Activated T-helper 2 cell treated with anti-CD3 and anti-CD28 coated beads, Interferon-gamma antibody, Interleukin-2, Interleukin-4, amounts not matched to agents 10 μg/mL and 5 μg/mL and 100 μg/mL, durations not matched to agents 14 hours and 24 hours and 36 hours (primary cell): ENCODE measurements at places on chromosomes 3 and 15.

- H3K27ac ChIP-seq, result peak overlapping the region; percentile 98
- H3K36me3 ChIP-seq, result peaks cover 52% of the 10 kb centered on the region
- peaks cover 95% of the 10 kb centered on the region for H3K4me1 ChIP-seq
- H3K27me3 ChIP-seq, result no peaks in the 10 kb centered on the region
- H3K4me3 ChIP-seq, result no peak overlapping the region
Measured at GRCh38 chr15:78048628-78048920, 28.9 kb downstream of the TBC1D2B start.

DNA sequence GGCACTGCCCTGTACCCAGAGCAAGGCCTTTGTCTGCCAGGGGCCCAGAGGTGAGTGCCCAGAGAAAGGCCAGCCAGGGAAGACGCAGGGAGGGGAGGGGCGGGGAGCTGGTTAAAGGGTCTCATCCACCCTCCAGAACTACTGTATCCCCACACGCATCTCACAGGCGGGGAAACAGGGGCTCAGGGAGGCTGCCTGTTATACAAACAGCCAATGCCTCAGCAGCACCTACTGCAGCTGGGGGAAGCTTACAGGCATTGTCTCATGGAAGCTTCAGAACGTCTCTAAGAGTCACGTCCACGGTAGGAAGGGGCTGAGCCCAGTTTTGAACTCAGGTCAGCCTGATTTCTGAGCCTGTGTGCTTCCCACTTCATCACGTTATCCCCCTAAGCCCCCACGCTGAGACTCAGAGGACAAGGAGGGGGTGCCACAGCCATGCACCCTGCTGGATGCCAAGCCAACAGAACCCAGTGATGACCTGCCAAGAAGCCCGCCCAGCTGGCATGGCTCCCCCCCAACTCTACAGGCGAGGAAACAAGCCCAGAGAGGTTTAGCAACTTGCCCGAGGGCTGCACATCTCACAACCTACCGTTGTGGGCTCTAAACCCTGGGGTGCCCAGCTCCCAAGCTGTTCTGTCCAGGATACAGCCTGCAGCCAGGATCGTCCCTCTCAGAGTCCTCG is 54.5 kb downstream of the IQSEC1 start:
- no peak overlapping the region for H3K4me3 ChIP-seq
- H3K27me3 ChIP-seq, result no peaks in the 10 kb centered on the region
- DNase-seq, result no peak
- H3K27ac ChIP-seq, result no peak overlapping the region
- H3K36me3 ChIP-seq, result no peaks in the 10 kb centered on the region

GRCh38 chr15:31799715-31800321 is 230.5 kb upstream of the CHRNA7 start:
- no peak for DNase-seq
- H3K4me3 ChIP-seq, result no peak overlapping the region
- no peak overlapping the region for H3K27ac ChIP-seq
- H3K36me3 ChIP-seq, result no peaks in the 10 kb centered on the region

DNA sequence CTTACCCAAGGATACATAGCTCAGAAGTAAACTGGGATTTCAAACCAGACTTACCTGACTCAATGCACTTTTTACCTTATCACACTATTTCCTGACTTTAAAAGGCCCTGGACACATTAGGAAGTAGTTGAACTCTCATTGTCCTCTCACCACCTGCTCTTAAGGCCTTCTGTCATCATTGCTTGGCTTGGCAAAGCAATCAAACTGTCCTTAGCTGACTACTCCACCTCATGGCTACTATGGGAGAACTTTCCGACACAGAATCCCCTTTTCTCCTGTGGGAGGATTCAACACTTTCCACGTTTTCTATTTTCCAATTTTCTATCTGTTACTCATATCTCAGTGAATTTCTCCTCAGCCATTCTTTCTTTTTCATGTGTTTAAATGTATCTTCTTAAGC is 55.4 kb downstream of the ZNF148 start:
- no peak overlapping the region for H3K27ac ChIP-seq
- peaks cover 4% of the 10 kb centered on the region for H3K4me1 ChIP-seq
- H3K27me3 ChIP-seq, result no peaks in the 10 kb centered on the region
- no peak overlapping the region for H3K4me3 ChIP-seq
- peaks cover 38% of the 10 kb centered on the region for H3K36me3 ChIP-seq

DNA sequence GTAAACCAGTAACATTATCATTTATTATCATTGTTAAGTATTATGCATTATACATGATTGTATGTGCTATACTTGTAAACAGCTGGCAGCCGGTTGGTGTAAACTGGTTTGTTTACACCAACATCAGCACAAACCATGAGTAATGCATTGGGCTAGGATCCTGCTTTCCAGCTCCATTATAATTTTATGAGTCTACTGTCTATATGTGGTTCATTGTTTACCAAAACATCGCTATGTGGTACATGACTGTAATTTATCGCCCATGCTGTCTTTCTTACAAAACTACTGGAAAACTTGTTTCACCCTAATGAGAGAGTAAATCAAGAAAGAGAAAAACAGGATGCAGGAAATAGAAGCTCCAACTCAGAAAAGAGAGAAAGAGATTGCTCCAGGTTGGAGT is 224.8 kb upstream of the CBLB start:
- H3K27ac ChIP-seq, result no peak overlapping the region
- DNase-seq, result no peak
- H3K36me3 ChIP-seq, result peaks cover under 1% of the 10 kb centered on the region
- no peaks in the 10 kb centered on the region for H3K27me3 ChIP-seq
- H3K4me3 ChIP-seq, result no peak overlapping the region
- H3K4me1 ChIP-seq, result peaks cover 2% of the 10 kb centered on the region

DNA sequence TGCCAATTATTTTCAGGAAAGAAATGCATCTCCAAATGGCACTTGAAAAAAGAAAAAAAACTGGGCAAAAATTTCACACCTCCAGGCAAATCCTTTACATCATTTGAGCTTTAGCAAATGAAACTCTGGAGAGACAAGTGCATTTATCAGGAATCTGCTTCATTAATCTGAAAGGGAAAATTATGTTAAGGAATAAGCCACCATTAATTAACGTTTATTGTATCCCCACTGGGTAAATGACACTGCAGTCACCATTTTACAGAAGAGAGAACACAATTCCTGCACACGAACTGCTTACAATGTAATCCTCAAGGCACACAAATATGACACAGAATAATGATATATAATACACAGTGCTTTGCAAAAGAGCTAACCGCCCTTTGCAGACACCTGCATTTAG is 217.3 kb downstream of the OSBPL10 start:
- H3K4me1 ChIP-seq, result peaks cover 48% of the 10 kb centered on the region
- H3K27ac ChIP-seq, result no peak overlapping the region
- H3K27me3 ChIP-seq, result no peaks in the 10 kb centered on the region
- H3K4me3 ChIP-seq, result no peak overlapping the region

DNA sequence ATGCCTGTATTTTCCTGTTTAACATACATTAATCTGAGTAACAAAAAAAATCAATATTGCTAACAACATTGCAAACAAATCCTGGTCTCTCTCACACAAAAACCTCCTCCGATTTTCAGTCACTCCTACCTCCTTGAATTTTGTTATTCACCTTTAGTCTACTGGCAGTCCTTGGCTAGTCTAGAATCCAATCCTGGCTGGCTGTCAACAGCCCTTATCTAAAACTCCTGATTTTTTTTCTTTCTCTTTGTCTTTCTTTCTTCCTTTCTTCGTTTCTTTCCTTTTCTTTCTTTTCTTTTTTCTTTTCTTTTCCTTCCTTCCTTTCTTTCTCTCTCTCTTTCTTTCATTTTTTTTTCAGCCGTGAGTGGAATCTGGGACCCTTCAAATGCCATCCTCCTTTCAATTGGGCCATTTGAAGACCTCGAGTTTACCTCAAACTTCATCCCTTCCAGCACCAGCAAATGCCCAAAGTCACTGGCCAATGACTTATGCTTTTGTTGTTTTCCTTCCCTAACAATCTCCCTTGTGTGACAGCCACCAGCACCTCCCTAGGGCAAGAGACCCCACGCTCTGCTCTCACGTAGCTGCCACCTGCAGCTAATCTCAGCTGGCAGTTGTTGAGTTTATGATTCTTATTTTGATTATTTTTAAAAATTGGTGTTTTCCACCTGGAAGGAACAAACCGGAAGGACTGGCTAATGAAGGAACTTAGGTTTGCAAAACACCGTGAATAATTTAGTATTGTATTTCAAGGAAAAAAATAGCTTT is 6.8 kb upstream of the ONECUT1 start:
- H3K36me3 ChIP-seq, result no peaks in the 10 kb centered on the region
- H3K27ac ChIP-seq, result no peak overlapping the region
- H3K4me1 ChIP-seq, result peaks cover 10% of the 10 kb centered on the region
- H3K4me3 ChIP-seq, result no peak overlapping the region
- H3K27me3 ChIP-seq, result peaks cover 88% of the 10 kb centered on the region
- no peak for DNase-seq

GRCh38 chr15:27237319-27237939 is 266.4 kb downstream of the GABRG3 start:
- no peaks in the 10 kb centered on the region for H3K27me3 ChIP-seq
- DNase-seq, result no peak
- no peaks in the 10 kb centered on the region for H3K4me1 ChIP-seq
- H3K27ac ChIP-seq, result no peak overlapping the region
- H3K4me3 ChIP-seq, result no peak overlapping the region

DNA sequence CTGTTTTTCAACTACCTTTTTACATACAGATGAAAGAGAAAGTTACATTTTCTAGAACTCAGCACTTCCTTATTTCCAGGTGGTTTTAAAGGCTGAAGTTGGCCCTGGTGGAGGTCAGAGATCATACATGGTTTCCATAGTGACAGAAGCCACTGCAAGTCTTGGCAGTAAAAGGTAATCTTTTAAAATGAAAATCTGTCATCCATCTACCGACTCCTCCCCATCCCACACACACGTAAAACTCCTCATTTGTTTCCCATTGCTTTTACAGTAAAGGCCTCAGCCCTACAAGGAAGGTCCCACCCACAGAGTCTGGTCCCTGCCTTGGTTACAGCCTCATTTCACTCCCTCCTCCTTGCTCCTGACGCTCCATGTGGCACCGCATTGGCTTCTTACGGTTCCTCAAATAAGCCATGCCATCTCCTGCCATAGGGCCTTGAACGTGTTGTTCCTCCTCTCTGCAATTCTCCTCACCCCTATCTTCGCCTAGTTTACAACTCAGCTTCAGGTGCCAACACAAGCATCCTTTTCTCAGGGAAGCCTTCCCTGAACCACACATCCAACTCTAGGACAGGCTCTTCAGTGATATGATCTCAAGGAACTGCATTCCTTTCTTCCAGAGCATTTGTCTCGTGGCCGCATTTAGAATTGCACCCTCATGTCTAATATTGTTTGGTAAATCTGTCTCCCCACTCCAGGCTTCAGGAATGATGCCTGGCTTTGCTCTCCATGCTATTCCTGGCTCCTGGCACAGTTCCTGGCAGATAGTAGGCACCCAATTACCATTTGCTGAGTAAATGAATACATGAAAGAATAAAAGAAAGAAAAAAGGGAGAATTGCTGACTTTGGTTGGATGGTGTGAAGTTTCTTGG is 2.6 kb downstream of the CYP19A1 start:
- no peak overlapping the region for H3K4me3 ChIP-seq
- no peaks in the 10 kb centered on the region for H3K4me1 ChIP-seq
- H3K36me3 ChIP-seq, result no peaks in the 10 kb centered on the region
- H3K27ac ChIP-seq, result no peak overlapping the region
- no peak for DNase-seq
- H3K27me3 ChIP-seq, result peaks cover 14% of the 10 kb centered on the region
